Amniotic stem cell (primary cell): ENCODE measurements at places on chromosomes 1 and 21.

- DNase-seq, result no peak
Measured at GRCh38 chr1:178776553-178776952, 51.5 kb downstream of the RALGPS2 start.

- DNase-seq, result no peak
Measured at GRCh38 chr1:204426035-204426436, 14.4 kb upstream of the PPP1R15B start.

DNA sequence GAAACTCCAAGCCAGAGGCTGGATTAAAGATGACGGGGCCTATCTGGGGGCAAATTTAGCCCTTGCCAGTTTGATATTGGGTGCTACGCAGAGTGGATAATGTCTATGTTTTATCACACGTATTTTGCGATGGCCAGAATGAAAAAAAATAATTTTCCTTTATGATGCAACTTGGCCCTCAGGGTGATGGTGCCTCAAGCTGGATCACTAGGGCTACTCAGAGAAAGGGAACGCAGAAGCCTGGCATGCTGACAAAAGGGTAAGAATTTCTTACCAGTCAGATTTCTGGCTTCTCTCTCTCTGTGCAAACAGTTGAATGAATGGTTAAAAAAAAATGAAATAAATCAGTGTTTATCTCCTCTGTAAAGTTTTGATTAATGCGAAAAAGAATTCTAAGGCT lies 32.6 kb upstream of the NEK2 start:
- DNase-seq, result no peak

DNA sequence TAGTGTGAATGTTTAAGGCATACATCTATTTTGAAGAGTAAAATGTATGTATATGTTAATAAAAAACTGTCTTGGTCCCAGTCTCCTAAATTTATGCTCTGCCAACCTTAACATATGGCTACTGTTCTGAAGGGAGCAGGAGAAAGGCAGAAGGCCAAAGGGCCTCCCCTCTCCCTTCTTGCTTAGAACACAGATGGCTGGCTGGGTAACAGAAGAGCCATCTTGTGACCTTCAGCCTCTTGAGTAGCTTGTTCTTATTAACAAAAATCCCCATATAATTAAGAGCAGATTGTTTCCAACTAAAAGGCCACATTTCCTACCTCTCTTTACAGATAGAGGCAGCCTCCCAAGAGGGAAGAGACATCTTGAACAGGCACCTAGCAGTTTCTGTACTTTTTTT lies 36.1 kb downstream of the EPB41 start:
- no peak for DNase-seq

DNA sequence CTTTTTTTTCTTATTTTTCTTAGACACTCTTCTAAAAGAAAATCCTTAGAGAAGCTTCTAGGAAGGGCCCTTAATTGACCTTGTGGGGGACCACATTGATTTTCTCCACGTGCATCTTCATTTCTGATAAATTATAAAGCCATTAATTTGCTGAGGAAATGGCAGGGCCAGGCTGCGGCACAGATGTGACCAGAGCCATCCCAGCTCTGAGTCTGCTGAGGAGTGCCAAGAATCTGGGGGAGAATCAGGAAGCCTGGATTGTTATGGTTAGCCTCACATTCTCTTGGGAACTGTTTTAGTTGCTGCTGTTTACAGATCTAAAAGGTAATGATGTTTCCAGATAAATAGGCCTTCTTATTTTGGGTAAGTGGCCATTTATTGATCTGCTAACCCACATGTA lies 16.2 kb downstream of the PROX1 start:
- DNase-seq, result no peak

DNA sequence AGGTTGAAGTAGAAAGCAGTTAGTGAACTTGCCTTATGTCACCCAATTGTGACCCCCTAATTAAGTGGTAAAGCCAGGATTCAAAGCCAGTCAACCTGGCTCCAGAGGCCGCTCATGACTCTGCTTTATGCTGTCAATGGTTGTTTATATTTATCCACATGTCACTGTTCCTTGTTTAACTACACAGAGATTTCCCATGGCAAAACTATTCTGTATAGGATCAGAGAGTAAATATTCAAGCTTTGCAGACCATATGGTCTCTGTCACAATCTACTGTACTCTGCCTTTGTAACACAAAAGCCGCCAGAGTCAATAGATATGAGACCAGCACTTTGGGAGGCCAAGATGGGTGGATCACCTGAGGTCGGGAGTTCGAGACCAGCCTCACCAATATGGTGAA lies 371.7 kb upstream of the PTBP2 start:
- DNase-seq, result no peak

DNA sequence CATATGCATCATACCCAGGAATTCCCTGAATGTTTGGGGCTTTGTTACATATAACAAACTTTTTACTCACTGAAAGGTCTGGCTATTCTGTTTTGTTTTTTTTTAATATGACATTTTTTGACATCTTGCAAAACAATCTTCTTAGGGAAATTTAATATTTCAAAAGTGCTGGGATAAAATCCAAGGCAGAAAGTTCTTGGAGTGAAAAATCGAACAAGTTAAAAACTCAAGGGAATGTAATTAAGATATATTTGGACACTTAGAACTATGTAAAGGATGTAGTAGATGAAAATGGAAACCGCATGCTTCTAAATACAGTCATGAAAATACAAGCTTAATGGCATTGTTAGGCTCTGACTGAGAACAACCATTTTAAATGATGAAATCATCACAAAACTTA lies 8.6 kb downstream of the CHODL start:
- no peak for DNase-seq

DNA sequence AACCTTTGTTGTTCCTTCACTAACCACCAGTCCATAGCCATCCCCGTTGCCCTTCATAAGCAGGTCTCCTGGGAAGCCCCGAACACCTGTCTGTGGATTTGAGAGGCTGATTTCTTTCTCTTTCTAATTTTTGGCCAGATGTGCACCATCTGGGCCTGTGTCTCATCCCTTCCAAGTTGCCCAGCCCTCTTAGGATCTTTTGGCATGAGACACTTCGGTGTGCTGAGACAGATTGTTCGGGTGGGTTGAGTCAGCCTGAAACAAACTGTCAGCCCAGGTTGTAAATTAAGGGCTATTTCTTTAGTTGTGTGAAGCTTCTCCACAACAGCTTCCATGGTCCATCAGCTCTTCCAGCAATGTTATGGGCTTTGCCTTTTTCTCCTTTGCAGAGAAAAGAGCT lies 1.4 kb upstream of the DNAJC11 start:
- DNase-seq, result no peak

GRCh38 chr1:20573987-20574386 lies 14.9 kb upstream of the CDA start:
- DNase-seq, result no peak
